NCI-H1105 treated with DMSO at 0.1 percent for 48 hours (cell line): ENCODE measurements at places on chromosomes 16 and 17.
A peak's percentile ranks its signal among the peaks of the same experiment; 100 is the strongest.

GRCh38 chr17:73283841-73284282 lies 22.2 kb upstream of the CPSF4L start:
- DNase-seq, result no peak

GRCh38 chr17:15177343-15177742 lies 87.8 kb downstream of the PMP22 start:
- no peak for DNase-seq

GRCh38 chr17:31544186-31544585 lies 152.7 kb downstream of the RAB11FIP4 start:
- no peak for DNase-seq

DNA sequence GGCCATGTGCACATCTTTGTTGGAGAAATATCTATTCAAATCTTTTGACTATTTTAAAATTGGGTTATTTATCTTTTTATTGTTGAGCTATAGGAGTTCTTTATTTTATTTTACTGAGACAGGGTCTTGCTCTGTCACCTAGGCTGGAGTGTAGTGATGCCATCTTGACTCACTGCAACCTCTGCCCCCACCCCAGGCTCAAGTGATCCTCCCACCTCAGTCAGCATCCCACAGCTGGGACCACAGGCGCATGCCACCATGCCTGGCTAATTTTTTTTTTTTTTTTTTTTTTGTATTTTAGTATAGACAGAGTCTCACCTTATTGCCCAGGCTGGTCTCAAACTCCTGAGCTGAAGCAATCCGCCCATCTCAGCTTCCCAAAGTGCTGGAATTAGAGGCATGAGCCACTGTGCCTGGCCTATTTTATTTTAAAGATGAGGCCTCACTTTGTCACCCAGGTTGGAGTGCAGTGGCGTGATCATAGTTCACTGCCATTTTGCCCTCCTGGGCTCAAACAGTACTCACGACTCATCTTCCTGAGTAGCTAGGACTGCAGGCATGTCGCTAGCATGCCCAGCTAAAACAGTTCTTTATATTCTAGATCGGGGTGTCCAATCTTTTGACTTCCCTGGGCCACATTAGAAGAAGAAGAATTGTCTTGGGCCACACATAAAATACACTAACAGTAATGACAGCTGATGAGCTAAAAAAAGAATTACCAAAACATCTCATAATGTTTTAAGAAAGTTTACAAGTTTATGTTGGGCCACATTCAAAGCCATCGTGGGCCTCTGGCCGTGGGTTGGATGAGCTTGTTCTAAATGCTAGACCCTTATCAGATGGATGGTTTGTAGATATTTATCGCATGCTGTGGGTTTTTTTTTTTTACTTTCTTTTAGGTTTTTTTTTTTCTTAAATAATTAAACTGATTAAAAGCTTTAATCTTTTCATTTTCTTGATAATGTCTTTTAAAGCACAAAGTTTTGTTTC lies 13.7 kb downstream of the TENT4B start:
- no peak for DNase-seq

DNA sequence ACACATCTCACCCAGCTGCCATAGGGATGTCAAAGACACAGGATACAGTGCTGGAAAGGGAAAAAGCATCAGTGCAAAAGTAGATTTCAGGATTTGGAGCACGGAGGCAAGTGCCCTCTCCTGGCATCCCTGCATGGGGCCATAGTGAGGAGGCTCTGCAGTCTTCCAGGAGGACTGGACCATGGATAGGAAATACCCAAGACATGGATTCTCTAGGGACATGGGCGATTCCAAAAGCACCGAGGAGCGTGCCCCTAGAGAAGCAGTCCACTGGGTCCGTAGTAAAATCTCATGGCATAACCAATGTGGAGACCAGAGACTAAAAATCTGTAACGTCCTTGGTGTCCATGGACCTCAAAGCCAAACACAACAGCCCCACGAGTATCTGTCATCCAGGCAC lies 818.2 kb downstream of the KCNJ18 start:
- no peak for DNase-seq

- DNase-seq, result no peak
Observed at GRCh38 chr16:66495440-66495839, 54.5 kb downstream of the TK2 start.

DNA sequence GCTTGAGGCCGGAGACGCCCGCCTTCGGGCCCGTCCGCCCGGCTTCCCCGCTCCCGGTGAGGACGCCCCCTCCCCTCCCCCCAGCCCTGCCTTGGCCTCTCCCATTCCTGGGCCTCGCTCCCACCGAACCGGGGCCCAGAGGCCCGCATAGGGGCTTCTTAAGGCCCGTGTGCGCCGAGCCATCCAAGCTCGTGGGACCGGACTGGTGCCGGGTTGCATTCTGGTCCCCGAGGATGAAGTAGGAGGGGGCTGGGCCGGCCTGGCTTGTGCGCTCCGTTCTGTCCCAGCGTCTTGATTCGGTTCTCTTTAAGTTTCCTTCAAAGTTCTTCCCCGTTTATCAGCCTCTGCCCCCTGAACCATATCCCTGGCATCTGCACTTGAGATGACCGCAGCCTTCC lies 488 bp downstream of the SENP3 start:
- no peak for DNase-seq

- DNase-seq, result no peak
Observed at GRCh38 chr17:67588326-67588725, 129.4 kb upstream of the NOL11 start.

- DNase-seq, result no peak
Observed at GRCh38 chr16:89705006-89705405, 3.5 kb upstream of the SPATA2L start.

DNA sequence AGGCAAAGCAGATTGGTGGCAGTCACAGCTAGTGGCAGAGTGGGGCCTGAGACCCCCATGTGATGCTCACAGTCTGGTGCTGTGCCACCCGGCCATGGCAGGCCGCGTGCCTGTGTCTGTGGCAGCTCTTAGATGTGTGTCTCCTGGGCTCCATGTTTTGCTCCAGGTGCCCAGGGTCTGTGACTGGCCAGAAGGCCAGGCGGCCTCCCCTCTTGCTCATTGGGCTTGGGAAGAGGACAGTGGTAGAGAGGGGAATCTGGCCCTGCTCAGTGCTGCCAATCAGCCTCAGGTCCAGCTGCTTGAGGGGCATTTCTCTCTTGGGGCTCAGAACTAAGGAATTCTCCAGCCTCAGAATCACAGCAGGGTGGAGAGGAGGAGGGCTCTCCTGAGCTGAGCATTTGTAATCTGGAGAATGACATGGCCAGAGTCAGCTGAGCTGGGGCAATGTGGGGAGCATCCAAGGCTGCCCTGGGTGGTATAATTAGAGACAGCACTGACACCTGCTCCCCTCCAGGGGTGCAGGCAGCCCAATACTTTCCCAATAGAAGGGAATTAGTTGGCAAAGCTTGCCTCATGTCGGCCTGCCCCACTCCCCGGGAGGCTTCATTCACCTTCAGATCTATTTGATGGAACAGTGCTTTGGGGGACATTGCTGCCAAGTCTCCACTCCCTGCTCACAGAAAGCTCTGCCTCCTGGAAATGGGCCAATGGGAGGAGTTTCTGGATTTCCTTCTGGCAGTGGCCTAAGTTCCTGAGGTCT lies 2.7 kb upstream of the LASP1NB start:
- peak; percentile 51 for DNase-seq

DNA sequence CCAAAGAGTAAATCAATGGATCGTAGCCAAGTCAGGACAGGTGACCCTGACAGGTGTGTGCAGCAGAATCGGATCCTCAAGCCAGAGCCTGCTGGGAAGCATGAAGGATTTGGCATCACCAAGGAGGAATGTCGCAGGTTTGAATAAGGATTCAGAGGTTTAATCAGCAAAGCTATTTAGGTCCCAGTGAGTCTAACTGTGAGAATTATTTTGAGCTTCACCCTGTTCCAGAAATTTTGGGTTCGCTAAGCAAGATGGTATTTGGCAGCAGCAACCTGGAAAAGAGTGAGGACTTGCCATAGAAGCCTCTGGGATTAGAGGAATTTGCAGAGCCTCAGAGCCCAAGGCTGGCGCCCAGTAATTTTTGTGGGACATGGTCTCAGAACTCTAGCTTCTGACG lies 173.0 kb downstream of the CCDC182 start:
- peak; percentile 91 for DNase-seq

DNA sequence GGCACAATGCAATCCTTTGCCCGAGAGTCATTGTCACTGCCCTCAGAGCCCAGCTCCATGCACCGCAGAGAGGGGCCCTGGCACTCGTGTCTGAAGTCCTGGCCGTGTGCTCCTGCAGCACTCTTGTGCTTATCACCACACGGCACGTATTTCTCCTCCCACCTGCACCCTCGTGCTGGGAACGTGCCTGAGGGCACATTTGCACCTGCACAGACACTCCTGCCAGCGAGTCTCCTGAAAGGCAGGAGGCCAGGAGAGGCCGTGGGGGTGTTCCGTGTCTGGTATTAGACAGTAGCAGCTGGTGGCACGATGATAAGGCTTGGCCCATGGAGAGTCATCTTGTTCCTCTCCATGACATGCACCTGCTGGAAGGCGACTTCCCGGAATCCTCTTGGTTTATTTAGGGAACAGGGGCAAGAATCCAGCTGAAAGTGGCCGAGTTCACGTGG lies 3.4 kb upstream of the ACSF3 start:
- no peak for DNase-seq

- no peak for DNase-seq
Observed at GRCh38 chr16:79870016-79870886, 269.7 kb upstream of the MAF start.

- no peak for DNase-seq
Observed at GRCh38 chr16:13956635-13957196, 36.8 kb downstream of the ERCC4 start.

DNA sequence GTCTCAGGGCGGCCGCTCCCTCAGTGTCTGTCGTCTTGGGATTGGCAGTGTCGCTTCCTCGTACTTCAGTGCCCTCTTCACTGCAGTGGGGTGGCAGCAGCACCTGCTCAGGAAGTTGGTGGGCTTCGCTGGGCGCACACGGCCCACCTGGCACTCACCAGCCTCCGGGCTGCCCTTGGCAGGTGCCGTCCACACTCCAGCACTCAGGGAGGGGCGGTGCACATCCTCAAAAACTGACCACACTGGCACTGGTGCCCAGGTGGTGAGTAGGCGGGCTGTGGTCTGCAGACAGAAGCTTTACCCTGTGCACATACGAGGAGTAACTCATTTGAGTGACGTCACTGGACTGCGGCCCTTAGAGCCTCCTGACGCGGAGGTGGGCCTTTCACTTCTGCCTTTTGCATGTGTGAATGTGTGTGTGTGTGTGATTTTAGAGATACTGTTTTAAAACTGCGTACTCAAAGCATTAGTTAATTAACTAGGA lies 94.6 kb downstream of the BANP start:
- DNase-seq, result no peak

GRCh38 chr17:57186226-57187019 lies 69.9 kb upstream of the MSI2 start:
- DNase-seq, result no peak

- no peak for DNase-seq
Observed at GRCh38 chr17:4609761-4610160, 25.4 kb downstream of the SMTNL2 start.

DNA sequence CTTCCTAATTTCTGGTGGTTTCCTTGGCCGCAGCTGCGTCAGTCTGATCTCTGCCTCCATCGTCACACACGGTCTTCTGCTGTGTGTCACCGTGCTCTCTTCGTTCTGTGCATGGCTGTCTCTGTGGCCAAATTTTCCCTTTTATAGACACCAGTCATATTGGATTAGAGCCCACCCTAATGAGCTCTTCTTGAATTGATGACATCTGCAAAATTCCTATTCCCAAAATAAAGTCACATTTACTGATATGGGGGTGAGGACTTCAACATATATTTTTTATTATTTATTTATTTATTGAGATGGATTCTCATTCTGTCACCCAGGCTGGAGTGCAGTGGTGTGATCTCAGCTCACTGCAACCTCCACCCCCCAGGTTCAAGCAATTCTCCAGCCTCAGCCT lies 38.4 kb downstream of the GINS3 start:
- DNase-seq, result no peak

DNA sequence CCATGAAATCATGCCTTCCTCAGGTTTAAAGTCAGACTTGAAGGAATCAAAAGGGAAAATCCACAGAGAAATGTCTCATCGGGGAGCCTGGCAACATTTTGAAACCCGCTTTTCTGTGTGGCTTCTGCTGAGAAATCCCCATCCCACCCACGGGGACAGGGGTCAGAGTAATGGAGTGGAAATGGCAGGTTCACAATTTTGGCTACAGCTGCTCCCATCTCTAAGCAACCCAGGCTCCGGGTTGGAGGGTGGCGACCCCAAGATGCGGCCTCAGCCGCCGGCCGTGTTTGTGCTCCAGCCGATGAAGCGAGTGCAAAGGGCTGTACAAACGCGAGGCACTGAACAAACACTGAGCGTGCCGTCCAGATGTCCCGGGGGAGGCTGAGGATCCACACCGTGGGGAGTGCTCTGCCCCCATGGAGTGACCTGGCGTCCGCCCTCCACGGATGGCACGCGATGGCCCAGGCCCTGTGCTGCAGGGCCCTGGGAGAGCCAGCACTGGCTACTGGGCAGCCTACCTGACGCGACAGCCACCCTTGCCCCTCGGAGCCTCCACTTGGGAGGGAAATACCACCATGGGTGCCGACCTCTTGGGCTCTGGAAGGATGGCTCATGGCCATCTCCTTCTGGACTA lies 22.2 kb downstream of the SLC43A2 start:
- no peak for DNase-seq

DNA sequence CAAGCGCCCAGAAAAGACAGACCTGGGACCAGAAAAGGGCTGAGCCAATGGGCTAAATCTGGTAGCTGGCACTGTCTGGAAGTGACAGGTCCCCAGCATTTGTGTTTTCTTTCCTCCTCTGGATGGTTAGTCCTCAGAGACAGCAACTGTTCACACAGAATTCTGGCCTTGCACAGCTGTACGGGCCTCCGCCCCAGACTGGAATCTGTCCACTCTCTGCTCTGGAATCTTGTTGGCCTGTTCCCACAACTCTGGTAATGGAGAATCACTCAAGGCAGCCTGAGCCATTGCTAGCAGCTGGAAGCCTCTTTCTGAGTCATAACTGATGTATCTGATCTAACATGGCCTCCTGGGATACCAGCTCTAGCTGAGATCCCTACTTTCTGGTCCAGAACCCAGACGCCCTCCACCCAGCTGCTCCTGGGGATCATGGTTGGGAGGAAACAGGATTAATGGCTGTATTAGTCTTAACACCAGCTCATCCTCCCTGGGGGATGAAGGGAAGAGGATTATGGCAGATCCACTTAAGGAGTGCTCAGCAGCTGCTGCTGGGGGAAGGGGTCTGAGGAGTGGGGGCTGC lies 9.1 kb downstream of the ZNF668 start:
- DNase-seq, result no peak

DNA sequence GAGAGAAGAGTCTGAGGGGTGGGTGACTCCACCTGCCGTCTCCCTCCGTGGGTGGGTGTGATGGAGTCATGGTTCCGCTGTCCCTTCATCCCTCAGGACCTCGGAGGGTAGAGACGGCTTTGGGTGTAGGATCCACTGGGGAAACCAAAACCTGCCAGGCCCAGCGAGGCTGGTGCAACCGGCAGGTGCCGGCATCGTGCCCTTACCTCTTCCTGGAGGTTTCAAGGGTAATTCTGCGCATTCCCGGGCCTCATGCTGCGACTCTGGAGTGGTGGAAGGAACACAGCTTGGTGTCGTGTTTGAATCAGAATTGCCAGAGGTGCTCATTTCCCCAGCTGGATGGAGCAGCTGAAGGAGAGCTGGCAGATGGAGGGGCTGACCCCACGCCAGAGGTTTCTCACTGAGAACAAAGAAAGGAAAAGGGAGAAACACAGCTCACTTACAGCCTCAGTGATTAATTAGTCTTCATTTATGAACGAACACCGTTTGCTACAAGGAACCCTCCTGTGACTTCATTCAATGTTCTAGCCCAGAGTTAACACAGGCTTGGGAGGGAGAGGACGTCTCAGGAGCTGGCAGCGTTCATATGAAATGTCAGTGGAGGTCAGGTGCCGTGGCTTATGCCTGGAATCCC lies 16.3 kb upstream of the ATP2A3 start:
- no peak for DNase-seq
